ENCODE measurements at places on chromosomes 13 and 19.

DNA sequence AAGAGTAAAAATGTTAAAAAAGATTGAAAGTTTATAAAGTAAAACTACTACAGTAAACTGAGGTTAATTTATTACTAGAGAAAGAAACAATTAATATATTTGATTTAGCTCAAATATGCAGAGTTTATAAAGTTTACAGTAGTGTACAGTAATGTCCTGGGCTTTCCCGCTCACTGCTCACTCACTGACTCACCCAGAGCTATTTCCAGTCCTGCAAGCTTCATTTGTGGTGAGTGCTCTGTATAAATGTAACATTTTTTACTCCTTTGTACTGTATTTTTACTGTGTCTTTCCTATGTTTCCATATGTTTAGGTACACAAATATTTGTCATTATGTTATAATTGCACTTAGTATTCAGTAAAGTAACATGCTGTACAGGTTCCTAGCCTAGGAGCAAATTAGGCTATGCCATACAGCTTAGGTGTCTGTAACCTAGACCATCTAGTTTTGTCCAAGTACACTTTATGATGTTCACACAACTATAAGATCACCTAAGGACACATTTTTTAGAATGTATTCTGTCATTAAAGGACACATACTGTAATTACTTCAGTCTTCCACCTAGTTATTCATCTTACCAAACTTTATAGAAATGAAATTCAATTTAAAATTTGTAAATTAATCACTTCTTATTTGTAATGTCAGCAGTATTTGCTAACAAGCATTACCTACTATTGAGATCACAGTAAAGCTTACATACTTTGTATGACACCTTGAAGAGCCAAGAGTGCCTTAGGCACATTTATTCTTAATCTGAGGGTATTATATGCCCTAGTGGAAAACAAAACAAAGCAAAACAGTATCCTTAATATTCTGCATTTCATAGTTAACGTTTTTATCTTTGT is 683.4 kb downstream of the PCDH9 start:
- DNase-seq: no peak

DNA sequence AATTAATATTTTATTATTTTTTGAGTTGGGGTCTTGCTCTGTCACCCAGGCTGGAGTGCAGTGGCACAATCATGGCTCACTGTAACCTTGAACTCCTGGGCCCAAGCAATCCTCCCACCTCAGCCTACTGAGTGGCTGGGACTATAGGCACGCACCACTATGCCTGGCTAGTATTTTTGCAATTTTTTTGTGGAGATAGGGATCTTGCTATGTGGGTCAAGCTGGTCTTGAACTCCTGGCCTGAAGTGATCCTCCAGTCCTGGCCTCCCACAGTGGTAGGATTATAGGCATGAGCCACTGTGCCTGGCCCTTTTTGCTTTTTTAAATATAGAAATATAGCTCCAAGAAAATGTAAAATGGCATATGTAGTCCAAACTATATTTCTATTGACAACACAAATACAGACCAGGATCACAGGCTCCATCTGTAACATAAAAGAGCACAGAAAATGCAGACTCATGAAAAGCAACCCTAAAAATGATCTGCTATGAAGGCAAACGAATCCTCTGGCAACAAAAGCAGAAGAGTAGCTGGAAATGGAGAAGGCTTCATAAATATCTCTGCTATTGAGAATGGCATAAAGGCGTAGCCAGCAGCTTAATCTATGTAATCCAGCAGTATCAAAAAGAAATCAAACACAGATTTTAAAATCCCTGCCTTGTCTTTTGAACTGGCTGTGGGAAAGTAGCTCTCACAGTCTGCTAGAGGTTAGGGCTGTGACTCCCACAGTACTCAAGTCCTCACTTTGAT is 200.6 kb downstream of the LHFPL6 start:
- no peak for DNase-seq

DNA sequence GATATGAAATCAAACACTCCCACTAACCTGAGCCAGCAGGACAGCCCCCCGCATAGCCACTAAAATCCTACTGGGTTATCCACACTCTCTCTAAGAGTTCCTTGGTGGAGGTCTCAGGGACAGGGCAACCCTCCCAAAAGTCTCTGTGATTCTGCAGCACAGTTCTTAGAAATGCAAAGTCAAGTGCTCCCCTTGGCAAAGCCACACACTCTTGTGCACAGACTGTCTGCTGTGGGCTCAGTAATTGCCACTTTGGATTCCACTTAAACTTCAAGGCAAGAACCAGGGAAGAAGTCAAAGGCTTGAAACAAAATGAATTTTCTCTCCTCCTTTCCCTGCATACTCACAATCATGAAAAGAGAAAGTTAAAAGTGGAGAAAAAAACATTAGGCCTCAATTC is 61.5 kb downstream of the DOCK9 start:
- no peak for DNase-seq

GRCh38 chr13:61654481-61654880 is 238.8 kb upstream of the PCDH20 start:
- no peak for DNase-seq

DNA sequence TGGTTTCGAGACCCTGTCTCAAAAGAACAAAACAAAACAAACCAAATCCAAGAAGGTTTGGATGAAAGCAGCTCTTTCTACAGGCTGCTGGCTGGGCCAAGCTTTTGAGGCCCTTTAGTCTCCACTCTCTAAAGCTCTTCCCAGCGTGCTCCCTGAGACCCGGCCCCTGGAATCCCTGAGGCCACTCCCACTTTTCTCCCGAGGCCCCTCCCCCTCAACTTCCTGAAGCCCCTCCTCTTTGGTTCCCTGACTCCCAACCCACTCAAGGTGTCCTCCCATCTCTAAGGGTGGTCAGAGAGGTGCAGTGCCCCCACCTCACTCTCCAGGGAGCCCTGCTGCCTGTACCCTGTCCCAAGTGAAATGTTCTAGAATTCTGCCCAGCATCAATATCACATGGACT is 10.6 kb downstream of the ERICH6B start:
- no peak for DNase-seq

DNA sequence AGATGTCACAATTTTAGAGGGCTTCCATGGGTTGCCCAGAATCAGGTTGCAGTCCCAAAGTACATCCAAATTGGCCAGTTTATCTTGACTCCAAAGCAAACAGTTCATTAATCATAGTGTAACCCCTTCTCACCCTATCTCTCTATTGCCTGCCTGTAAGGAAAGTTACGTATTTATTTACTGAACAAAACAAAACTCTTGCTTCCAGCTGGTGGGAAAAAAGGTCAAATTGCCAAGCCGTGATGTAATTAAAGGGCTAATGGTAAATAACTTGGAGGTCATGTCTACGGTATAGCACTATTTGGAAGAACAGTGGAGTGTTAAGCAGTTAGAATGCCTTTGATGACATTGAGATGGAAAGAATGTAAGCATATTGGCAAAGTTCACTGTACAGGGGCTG is 214.0 kb downstream of the DLEU7 start:
- no peak for DNase-seq

DNA sequence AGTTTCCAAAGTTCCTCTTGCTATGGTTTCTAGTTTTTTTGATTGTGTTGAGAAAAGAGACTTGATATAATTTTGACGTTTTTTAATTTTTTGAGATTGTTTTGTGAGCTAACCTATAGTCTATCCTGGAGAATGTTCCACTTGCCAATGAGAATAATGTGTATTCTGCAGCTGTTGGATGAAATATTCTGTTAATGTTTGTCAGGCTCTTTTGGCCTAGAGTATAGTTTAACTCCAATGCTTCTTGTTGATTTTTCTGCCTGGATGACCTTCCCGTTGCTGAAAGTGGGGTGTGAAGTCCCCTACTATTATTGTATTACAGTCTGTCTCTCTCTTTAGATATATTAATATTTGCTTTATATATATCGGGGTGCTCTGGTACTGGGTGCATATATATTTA is 40.0 kb downstream of the RASA3 start:
- DNase-seq: no peak

- DNase-seq: no peak
Observed at GRCh38 chr19:2288338-2288817, 6.4 kb upstream of the PEAK3 start.

GRCh38 chr13:105642511-105642958 is 892.9 kb downstream of the EFNB2 start:
- no peak for DNase-seq

DNA sequence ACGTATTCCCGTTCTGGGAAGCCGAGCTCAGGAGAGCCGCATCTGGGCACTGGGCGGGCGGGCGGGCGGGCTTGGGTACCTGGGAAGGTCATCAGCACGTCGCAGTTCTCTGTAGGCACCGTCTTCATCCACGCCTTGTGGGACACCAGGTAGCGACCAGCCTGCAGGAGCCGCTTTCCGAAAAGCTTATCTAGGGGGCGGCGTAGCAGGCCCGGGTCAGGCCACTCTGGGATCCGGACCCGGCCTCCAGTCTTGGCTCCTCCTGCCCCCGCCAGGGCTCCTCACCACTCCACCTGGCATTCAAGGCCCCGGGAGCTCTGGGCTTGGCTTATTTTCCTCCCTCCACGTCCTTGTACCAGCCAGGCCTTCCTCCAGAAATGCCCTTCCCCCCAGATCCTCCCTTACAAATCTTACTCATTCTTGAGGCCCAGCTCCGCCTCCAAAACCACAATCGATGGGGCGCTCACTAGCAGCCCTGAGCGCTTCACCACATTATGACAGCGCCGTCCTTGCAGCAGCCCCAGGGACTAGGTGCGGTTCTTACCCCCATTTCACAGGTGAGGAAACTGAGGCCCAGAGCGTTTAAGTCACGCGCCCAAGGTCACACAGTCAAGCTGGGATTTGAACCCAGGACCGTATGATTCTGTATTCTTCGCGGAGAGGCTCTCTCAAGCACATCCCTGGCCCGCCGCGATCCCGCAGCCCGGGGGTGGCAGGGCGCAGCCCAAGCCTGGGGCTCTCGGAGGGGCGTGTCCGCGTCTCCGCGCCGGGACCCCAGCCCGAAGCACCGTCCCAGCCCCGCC is 843 bp downstream of the ANO8 start:
- peak; percentile 51 for DNase-seq

- DNase-seq: no peak
Observed at GRCh38 chr13:53032849-53033248, 4.2 kb downstream of the OLFM4 start.

GRCh38 chr13:113224486-113224885 is 15.1 kb downstream of the CUL4A start:
- DNase-seq: no peak

DNA sequence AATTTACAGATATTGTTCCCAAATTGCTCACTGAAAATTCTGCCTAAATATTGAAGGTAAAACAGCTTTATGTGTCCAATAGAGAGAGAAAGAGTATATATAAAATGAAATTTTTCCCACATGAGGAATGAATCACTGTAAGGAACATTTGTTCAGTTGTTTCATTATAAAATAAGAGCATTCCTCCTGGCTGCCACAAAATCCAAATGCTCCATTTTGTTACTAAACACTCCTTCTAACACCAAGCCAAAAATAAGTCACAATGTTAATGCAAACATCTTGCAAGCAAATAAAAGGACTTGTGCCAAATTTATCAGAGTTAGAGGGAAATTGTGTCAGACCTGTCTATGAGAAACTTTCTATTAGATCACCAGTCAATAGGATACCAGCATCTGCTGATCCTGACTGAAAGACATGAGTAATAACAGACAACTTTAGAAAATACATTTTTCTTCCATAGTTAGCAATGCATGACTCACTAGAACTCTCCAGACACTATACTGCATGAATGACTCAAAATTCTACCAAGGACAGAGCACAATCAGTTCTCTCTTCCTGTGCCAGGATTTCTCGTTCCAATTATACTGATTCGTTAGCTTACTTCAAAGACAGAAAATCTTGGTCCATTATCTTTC is 83.5 kb upstream of the FNDC3A start:
- no peak for DNase-seq

DNA sequence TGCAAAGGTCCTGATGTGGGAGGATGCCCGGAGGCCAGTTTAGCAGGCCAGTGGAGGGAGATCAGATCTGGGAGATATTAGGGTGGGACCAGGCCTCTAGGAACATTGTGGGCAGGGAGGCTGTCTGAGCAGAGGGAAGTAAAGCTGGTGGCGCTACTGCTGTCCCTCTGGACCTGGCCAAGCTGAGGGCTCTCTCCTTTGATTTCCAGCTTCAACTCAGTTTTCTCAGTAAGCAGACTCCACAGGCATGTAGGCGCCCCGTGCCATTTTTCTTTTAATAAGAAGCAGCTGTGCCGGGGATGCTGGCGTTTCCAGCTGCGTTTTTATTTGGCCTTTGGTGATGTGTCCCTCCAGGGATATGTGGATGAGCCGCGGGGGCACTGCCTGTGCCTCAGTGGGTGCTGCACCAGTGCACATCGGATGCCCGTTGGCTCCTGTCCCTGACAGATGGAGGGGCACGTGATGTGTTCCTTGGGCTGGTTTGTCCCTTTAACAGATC is 6.7 kb downstream of the DNM2 start:
- DNase-seq: no peak

- no peak for DNase-seq
Observed at GRCh38 chr13:112441779-112442310, 65.7 kb downstream of the SPACA7 start.

GRCh38 chr13:49563516-49563915 is 21.8 kb downstream of the RCBTB1 start:
- DNase-seq: no peak

DNA sequence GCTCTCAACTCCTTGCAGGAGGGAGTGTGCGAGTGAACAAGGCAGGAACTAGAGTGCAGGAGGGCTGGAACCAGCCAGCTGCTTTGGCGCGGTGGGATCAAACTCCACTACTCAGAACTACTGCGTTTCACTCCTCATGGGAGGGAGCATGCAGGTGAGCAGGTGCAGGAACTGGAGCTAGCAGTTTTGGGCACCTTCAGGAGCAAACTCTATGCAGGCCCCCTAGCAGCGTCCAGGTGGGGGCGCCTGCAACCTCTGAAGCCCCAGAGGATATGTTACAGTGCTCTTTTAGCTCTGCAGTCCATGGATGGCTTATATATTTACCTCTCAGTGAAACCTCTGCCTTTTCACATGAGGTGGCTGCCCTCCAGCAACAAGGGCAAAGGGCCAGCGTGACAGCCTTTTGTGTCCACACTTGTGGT is 1303.4 kb downstream of the PCDH9 start:
- no peak for DNase-seq

DNA sequence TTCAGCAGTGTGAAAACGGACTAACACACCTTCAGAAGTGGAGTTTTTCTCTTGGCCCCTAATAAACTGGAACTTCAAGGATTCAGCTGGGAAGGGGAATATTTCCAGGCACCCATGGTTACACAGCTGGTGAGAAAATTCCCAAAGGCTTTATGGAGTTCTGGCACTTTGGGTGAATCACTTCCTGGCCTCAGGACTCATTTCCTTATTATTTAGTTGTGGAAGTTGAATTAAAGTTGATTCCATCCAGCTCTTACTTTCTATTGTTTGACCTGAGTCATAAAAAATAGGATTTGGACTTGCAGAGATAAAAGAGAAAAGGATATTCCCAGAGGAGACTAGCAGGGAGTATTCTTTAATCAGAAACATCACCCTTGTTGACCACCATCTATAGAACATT is 882.1 kb downstream of the UQCRFS1 start:
- no peak for DNase-seq

GRCh38 chr19:34713262-34713637 is 20.8 kb upstream of the ZNF181 start:
- no peak for DNase-seq

DNA sequence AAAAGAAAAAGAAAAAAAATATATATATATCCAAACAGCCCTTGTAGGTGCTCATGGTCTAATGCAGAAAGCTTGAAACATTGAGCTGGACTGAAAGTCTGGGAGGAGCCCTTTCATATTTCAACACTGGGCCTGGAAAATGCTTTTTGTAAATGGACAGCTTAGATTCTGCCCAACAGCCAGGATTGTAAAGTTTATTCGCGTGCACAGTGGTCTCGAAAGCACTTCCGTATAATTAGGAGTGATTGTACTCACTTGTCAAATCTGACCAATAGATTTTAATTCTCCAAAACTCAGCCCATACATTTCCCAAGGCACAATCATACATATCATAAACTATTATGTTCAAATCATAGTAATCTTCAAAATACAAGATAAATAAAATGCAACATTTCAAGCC is 260.1 kb downstream of the COL4A1 start:
- no peak for DNase-seq
